Chondrocyte (in vitro differentiated cells): ENCODE measurements at places on chromosomes 11 and 22. TPM values are rescaled to one million over a fixed set of nuclear protein-coding genes. Genes with fewer than 3 reads are reported as not detected.

- H3K36me3 ChIP-seq: peaks cover 2% of the 10 kb centered on the region
- H3K4me3 ChIP-seq: peak within 1 kb of the TSS; percentile 69
- no peak within 1 kb of the TSS for H3K27ac ChIP-seq
Observed at GRCh38 chr22:43110444-43110926, at the start of gene BIK. Gene BIK, plus strand, starts transcription at chr22:43110750. Its CDS starts 13,273 bp downstream, at chr22:43124023.

OR10A2 gene
- total RNA-seq: not detected in 3 replicates

DNA sequence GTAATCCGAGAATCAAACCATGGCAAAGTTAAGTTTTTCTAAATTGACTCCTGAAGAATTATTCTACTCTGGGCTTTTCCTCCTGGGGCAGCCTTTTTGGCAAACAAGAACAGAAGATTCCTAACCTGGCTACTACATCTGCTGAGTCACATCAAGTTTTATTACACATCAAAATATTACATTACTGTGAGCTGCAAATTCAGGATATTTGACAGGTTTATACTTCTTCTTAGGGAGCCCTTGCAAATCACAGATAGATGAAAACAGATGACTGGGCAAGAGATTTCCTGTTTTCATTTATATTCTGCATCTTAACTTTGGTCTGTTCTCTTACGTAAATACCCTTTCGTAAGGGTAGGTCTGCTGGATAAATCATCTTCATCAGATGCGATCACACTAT, 23.6 kb downstream of the XRRA1 start:
- no peak for DNase-seq
- H3K27me3 ChIP-seq: no peaks in the 10 kb centered on the region
- H3K4me3 ChIP-seq: no peak overlapping the region
- no peaks in the 10 kb centered on the region for H3K4me1 ChIP-seq

OR9G1 gene
- not detected in 3 replicates for total RNA-seq

HTR3A gene
- not detected in 3 replicates for total RNA-seq

DNA sequence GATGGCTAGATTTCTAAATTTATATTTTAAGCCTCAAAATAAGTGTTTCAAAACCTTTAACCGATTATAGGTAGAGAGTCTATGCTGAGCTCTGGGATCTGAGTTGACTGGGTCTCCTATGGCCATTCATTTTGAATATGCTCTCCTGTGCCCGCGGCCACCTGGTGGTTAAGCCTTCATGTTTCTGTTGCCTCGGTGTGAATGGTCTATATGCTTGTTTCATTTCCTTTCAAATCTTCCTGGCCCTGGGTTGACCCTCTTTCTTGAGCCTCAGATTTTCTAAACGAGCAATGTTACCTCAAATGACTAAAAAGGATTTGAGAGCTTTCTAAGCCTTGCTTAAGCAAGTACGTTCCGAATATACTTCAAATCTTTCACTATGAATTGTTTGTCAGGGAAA, 789.4 kb upstream of the KIRREL3 start:
- DNase-seq: no peak
- no peak overlapping the region for H3K4me3 ChIP-seq
- no peaks in the 10 kb centered on the region for H3K4me1 ChIP-seq
- H3K36me3 ChIP-seq: no peaks in the 10 kb centered on the region
- no peak overlapping the region for H3K27ac ChIP-seq

GRCh38 chr11:78789375-78789774, 214.7 kb upstream of the NARS2 start:
- H3K4me1 ChIP-seq: peaks cover 17% of the 10 kb centered on the region
- H3K36me3 ChIP-seq: peaks cover 1% of the 10 kb centered on the region
- H3K27me3 ChIP-seq: no peaks in the 10 kb centered on the region
- H3K27ac ChIP-seq: no peak overlapping the region
- H3K4me3 ChIP-seq: no peak overlapping the region
- DNase-seq: no peak

SLC22A6 gene
- total RNA-seq: not detected in 3 replicates

DNA sequence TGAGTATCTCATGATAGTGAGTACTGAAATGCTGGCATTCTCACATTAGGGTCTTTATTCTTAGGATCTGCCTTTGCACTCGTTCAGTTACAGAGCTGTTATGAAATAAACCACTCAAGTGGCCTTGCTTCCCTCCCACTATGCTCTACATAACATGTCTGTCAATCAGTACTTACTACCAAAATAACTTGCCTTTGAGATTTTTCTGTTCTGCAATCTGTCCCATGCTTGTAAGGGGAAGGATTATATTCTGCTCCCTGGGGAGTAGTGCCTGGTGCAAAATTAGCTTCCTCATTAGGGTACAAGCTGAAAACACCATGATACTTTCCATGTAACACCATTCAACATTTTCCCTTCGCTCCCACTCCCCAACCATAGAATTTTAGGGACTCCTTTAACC, 1.9 kb upstream of the GRAP2 start:
- no peak for DNase-seq
- peaks cover 15% of the 10 kb centered on the region for H3K27me3 ChIP-seq
- H3K36me3 ChIP-seq: no peaks in the 10 kb centered on the region
- H3K27ac ChIP-seq: no peak overlapping the region

ENDOD1 gene
- 48.0 to 71.1 TPM (median 67.9 TPM) in 3 replicates for total RNA-seq

TYR gene
- total RNA-seq: not detected in 3 replicates

DNA sequence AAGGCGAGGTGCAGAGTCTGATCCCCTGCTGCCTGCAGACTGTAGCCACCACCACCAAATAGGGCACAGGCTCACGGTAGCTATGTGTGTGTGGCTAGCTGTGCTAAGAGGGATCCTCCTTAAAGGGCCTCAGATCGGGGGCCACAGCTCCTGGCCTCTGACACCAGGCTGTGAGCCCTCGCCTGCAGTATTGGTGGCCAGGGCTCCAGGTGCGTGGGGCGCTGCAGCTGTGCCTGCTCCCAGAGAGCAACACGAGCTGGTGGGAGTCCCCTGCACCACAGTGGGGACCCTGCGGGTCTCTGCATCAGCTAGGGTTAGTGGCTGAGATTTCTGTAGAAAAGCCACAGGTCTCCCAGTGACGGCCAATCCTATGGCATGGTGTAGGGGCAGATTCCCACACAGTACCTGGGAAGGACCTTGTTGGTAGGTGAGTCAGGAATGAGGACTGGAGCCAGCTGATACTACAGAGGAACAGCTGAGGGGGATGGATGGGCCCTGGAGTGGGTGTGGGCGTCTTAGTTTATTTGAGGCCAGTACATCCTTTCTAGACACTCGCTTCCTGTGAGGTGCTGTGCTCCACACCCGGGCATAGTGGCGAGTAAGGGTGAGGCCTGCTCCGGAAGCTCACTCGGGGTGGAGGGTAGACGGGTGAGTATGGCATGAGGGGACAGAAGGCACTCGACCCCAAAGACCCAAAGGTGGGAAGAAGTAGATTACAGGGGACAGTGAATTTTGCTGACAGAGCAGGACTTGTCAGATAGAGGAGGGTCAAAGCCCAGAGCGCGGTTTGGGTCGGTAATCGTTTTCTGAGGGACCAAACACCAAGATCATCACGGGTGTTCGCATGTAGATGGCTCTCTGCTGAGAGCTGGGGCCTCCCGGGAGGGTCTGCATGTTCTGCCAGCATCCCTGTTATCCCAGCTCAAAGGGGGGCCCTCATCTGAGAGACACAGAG, 212.5 kb downstream of the TBC1D22A start:
- no peak overlapping the region for H3K27ac ChIP-seq
- peaks cover 4% of the 10 kb centered on the region for H3K4me1 ChIP-seq
- peaks cover 12% of the 10 kb centered on the region for H3K36me3 ChIP-seq
- no peak overlapping the region for H3K4me3 ChIP-seq

DNA sequence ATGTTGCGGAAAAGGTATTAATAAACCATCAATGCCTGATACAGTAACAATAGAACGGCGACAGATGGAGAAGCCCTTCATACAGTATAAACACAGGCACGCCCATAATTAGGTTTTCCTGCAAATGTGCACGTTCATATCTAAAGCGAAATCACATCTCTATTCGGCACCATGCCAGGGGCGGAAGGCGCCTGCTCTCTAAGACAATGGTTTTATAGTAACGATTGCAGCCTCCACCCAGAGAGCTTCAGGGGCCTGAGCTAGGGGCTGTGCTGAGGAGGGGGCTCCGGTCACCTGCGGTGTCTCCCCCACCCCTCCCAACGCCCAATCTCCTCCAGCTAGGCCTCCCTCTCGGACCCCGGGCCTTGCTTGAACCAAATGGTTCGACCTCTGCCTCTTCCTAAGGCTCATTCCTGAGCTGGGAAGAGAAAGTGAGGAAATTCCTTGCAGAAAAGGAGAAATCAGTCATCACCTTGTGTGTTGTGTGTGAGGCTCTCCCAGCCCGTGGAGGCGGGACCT, 9.6 kb downstream of the KRTAP5-5 start:
- no peaks in the 10 kb centered on the region for H3K36me3 ChIP-seq
- no peak overlapping the region for H3K27ac ChIP-seq
- peak; percentile 46 for DNase-seq
- H3K4me1 ChIP-seq: no peaks in the 10 kb centered on the region

SLC22A12 gene
- total RNA-seq: not detected in 3 replicates

DNA sequence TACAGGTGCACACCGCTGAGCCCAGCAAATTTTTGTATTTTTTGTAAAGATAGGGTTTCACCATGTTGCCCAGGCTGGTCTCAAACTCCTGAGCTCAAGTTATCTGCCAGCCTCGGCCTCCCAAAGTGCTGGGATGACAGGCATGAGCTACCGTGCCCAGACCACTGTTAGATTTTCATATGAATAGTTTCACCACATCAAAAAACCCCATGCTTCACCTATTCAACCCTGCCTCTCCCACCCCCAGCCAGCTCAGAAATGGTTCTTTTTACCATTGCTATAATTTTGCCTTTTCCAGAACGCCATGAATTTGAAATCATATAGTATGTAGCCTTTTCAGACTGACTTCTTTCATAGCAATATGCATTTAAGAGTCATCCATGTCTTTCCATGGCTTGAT, 37.9 kb downstream of the CDPF1 start:
- no peaks in the 10 kb centered on the region for H3K4me1 ChIP-seq
- H3K27ac ChIP-seq: no peak overlapping the region
- no peaks in the 10 kb centered on the region for H3K27me3 ChIP-seq

FADS1 gene
- 72.6 to 95.5 TPM (median 74.6 TPM) in 3 replicates for total RNA-seq

DNA sequence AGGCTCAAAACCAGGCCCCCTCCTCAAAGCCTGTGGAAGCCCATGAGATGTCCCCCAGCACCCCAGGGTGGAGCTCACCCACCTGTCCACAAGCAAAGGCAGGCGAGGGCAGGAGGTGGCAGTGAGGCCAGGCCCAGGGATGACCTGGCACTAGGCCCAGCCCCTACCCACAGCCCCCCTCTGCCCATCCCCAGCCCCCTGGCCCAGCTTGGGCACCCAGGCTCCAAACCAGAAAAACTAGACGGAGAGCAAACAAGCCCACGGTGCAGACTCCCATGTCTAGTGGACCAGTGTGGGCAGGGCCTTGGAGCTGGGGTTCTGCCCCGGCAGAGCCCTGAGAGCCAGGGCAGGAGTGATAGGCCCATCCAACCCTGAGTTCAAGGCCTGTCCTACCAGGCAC, 16.9 kb upstream of the TBX1 start:
- no peaks in the 10 kb centered on the region for H3K27me3 ChIP-seq
- H3K27ac ChIP-seq: no peak overlapping the region
- no peaks in the 10 kb centered on the region for H3K36me3 ChIP-seq
- peaks cover 3% of the 10 kb centered on the region for H3K4me1 ChIP-seq
- H3K4me3 ChIP-seq: no peak overlapping the region

SMDT1 gene
- total RNA-seq: 54.1 to 56.1 TPM (median 55.0 TPM) in 3 replicates

DNA sequence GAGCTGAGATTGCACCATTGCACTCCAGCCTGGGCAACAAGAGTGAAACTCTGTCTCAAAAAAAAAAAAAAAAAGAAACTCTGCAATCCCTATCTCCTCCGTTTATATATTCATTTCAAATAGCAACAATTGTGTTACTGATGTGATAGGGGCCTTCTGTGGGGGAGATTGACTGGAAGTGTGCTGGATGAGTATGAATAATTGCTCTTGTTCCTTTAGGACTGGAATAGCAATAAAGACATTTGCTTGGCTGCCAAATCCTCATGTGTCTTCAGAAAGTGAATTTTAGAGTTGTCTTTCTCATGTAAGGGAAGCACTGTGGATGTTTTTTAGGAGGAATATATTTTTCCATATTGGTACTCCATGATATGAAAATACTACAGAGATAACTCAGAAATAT, 21.1 kb upstream of the ME3 start:
- no peak for DNase-seq
- no peaks in the 10 kb centered on the region for H3K36me3 ChIP-seq
- peak overlapping the region; percentile 29 for H3K27ac ChIP-seq
- H3K27me3 ChIP-seq: no peaks in the 10 kb centered on the region
- H3K4me3 ChIP-seq: no peak overlapping the region
- H3K4me1 ChIP-seq: peaks cover 83% of the 10 kb centered on the region

DNA sequence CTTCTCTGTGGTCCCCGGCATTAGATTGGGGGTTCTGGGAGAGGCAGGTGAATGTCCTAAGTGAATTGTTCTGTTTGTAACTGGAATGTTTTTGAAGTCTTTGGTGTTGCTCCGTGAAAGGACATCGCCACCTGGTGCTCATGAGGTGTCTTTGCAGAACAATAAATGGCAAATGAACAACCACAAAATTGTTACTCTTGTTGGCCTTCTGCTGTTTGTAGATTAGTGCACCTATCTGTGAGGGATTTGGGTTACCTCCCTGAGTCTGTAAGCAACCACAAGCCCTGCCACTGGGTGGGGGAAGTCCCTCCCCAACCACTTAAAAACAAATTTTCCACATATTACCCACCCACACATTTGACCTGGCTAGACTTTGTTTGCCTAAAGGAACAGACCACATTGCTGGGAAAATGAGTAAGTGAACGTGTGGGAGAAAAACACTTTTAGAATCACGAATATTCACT, 4.7 kb downstream of the MPEG1 start:
- no peak overlapping the region for H3K4me3 ChIP-seq
- peak overlapping the region; percentile 62 for H3K27ac ChIP-seq
- peaks cover 17% of the 10 kb centered on the region for H3K27me3 ChIP-seq
- peaks cover 1% of the 10 kb centered on the region for H3K36me3 ChIP-seq

DNA sequence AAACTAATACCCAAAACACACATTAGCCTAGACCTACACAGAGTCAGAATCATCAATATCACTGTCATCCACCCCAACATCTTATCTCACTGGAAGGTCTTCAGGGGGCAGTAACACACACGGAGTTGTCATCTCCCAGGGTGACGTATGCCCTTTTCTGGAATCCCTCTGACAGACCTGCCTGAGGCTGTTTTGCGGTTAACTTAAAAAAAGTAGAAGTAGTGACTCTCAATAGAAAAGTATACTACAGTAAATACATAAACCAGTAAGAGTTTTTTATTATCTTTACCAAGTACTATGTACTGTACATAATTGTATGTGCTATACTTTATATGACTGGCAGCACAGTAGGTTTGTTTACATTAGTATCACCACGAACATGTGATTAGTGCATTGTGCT, 80.5 kb downstream of the PGR start:
- H3K4me3 ChIP-seq: no peak overlapping the region
- no peak for DNase-seq
- H3K4me1 ChIP-seq: no peaks in the 10 kb centered on the region
- no peaks in the 10 kb centered on the region for H3K36me3 ChIP-seq
